Esophagus (tissue), 2 donors: ENCODE measurements at places on chromosomes 1 and 21. TPM values are rescaled to one million over a fixed set of nuclear protein-coding genes. Genes with fewer than 3 reads are reported as not detected.

S100A3 gene
- polyA plus RNA-seq: 10.2 TPM

KRTAP12-2 gene
- polyA plus RNA-seq: not detected

SOAT1 gene
- 1.5 TPM for polyA plus RNA-seq

CD2 gene
- 5.4 TPM for polyA plus RNA-seq

RNU1-4 gene
- polyA plus RNA-seq: not detected

PADI1 gene
- 398 TPM for polyA plus RNA-seq
